ENCODE measurements at places on chromosomes 1 and 21. TPM values are rescaled to one million over a fixed set of nuclear protein-coding genes. Genes with fewer than 3 reads are reported as not detected.

- DNase-seq = no peak
Observed at GRCh38 chr1:31763671-31764311, 349 bp downstream of the ADGRB2 start.

DNA sequence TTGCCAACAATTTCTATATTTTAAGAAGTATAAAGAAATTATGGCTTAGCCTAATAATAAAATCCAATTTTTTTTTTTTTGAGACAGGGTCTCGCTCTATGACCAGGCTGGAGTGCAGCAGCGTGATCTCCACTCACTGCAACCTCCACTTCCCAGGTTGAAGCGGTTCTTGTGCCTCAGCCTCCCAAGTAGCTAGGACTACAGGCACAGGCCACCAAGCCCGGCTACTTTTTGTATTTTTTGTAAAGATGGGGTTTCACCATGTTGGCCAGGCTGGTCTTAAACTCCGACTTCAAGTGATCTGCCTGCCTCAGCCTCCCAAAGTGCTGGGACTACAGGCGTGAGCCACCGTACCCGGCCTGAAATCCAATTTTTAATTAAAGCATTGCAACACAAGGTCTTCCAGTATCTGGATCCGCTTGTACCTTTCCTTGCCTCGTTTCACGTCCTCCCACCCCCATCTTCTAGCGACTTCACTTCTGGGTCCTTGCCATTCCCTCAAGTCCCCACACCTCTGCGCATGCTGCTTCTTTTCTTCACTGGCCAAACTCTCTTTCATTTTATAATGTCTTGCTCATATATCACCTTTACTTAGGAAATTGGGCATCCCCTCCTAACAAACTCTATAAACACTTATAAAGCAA, 2.3 kb downstream of the FUBP1 start:
- DNase-seq = no peak

- DNase-seq = no peak
Observed at GRCh38 chr1:240985081-240985480, 371.9 kb downstream of the RGS7 start.

GRCh38 chr1:153359241-153359640, 1.6 kb downstream of the S100A9 start:
- DNase-seq = no peak

DNA sequence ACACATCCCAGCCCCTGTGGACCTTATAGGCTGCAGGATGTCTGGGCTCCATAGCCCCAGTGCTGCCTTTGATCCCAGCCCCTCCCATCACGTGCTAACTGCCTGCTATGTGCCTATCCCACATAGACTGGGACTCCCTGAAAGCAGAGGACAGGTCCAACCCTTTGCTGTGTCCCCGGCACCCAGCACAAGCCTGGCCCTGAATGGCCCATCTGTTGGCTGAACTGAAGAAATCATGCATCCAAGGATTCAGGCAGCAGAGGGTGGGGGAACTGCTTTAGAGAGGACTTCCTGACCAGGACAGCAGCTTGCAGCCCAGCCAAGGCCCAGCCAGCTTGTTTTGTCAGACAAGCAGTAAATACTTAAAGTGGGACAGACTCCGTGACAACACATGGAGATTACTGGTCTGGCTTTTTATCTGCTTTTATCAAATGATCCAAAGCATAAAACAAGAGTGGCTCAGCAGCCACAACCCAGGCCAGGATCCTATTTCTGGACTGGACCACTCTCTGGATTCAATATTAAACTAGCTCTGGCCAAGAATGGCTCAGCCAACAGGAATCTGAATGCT, 69.3 kb downstream of the GLIS1 start:
- DNase-seq = no peak

DNA sequence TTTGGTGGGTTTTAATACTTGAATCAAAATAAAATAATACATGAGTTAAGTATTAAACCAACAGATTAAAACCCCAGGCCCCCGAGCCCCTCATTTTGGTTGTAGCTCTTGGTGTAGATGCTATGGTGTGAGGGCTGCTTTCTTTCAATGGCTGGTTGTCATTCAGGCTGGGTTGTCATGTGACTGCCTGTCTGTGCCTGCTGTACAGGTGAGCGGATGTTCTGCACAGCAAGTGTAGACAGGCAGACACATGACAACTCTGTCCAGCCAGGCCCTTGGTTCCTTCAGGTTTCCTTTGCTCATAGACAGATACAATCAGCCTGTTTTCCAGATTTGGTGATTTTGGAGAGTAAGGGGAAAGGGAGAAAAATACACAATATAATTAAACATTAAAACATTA, 281.9 kb upstream of the C1orf105 start:
- no peak for DNase-seq

DNA sequence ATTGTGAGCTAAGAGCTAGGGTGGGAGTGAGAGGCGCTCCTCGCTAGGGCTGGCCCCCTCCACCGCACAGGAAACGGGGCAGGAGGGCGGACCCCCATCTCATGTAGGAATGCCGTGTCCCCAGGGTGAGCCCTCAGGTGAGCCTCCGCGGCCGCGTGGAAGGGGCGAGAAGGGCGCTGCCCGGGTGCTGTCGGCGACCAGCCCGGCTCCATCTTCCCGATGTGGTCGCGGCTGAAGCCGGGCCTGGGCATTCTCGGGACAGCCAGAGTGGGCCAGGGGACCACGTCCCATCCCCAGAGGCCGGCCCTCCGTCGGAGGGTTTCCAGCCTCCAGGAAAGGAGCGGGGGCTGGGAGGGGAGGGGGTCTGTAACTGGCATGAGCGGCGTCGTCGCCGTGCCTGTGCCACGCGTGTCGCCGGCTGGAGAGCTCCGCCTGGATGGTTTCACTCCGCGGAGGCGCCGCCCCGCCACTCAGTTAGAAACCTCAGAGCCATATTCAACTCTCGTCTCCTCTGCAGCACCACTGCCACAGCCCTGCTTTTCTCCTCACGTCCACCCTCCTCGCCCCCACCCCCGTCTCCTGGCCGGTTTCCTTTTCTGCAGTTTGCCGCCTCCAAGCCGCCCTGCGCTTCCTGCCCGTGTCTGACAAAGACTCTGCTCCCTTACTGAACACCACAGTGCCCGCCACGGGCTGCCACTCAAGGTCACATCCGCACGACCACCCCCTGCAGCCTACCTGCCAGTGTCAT, at the start of gene TMEM269:
TMEM269 (plus strand) TSS at position 46 of the 748 bp plus-strand sequence. CDS start 4,903 bp downstream, outside the sequence.
- peak; percentile 32 for DNase-seq

- DNase-seq = no peak
Observed at GRCh38 chr1:35832276-35832905, 24.6 kb downstream of the AGO4 start.

DNA sequence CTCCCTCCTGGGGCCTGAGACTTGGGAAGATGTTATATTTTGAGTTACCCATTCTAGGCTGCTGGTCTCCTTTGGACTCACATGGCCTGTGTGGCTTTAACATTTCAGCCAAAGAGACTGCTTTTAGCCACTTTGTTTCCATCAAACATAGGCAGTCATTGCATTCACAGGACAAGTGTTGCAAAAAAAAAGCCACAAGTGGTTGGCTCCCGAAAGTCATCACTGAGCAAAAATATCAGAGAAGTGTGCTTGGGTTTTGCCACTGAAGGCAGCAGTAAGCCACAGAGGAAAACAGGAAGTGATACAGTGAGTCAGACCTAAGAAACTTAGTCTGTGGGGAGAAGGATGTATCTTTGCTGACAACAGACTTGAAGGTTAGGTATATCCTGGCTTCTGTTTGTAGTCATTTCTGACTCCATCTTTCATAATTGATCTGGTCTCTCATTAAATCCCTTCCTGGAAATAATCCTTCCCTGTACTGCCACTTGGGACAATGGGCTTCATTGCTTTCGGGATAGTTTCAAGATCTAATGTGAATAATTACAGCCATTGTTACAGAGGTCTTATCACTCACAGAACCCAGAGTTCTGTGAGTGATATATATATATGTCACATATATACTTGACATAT, 80.9 kb downstream of the COLGALT2 start:
- DNase-seq = no peak

GRCh38 chr21:43624339-43624738, 34.9 kb downstream of the HSF2BP start:
- no peak for DNase-seq

- no peak for DNase-seq
Observed at GRCh38 chr1:174746024-174746808, 253.5 kb upstream of the CACYBP start.

GRCh38 chr1:156750711-156751450, 594 bp downstream of the HDGF start:
- DNase-seq = peak; percentile 77

DNA sequence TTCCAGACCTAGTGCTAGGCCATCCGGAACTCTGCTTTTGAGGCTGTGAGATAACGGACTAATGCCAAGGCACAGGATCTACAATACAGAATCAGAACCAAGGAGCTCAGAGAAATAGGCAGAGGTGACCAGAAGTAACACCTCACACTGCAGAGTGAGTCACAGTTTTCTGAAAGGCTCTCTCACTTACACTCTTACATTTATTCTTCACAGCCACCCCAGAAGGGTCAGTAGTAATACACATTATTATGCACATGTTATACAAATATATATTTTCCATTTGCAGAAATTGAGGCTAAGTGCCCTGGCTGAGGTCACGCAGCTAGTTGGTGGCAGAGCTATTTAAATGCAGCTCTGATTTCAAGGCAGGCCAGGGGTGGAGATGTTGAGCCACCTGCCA, 542.5 kb downstream of the OMA1 start:
- DNase-seq = no peak

DNA sequence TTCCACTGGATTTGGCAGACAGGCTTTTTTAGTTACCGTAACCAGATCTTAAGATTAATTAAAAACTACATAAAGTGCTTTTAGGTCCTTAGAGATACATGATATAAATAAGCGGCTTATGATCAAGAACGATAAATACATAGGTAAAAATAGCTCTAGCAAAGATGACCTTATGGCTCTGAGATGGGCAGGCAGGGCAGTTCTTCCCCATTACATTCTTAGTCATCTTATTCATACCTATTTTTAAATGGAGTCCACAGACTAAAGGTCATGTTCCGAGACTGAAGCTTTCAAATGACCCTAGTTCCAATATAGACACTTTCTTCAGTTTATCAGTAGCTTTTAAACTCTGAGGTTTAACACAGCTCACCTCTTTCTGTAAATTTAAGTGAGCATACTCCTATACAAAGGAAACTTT, 4.3 kb downstream of the MCL1 start:
- no peak for DNase-seq

- no peak for DNase-seq
Observed at GRCh38 chr1:117812869-117813511, 116.4 kb downstream of the GDAP2 start.

DNA sequence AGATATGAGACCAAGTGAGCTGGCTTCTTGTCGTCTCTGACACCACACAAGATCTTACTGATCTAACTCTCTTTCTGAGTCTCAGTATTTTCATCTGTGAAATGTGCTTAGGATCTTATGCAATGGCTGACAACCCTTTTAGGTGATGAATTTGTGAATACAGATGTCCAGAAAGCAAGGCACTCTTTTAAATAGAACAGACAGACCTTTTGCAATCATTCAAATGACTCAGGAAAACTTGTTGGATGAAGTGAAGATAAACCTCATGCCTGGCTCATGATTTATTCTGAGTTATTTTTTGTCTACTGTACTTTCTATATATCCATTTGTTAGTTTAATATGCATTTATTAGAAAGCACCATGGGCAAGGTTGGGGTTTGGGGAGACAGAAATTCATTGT, 411.3 kb downstream of the PTPRU start:
- no peak for DNase-seq

- peak; percentile 55 for DNase-seq
Observed at GRCh38 chr1:161725908-161726472, 4.6 kb downstream of the FCRLB start.

- DNase-seq = no peak
Observed at GRCh38 chr1:60136395-60136794, 62.8 kb upstream of the C1orf87 start.

DNA sequence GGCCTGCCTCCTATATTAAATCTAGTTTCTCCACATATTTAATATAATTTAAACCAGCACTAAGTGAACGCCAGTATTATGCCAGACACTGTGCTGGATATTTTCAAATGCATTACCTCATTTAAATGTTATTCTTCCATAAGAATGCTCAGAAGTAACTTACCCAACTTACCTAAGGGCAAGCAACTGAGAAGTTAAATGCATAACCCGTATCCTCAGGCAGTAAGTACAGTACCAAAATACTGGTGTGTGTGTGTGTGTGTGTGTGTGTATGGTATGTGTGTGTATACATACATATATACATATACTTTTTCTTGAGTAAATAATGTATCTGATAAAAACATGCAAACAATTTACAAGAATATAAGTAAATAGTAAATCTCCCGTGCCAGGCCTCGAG, 9.0 kb upstream of the TRIM45 start:
- no peak for DNase-seq

GRCh38 chr1:17998889-17999288, 108.7 kb upstream of the IGSF21 start:
- DNase-seq = no peak

- no peak for DNase-seq
Observed at GRCh38 chr1:201006450-201006849, 17.1 kb downstream of the KIF21B start.

- DNase-seq = no peak
Observed at GRCh38 chr1:24389231-24389678, 24.3 kb downstream of the STPG1 start.

- DNase-seq = no peak
Observed at GRCh38 chr21:17257784-17258183, 255.1 kb upstream of the CXADR start.

- DNase-seq = no peak
Observed at GRCh38 chr1:68346188-68346808, 103.5 kb downstream of the RPE65 start.

GRCh38 chr1:191561276-191561675, 597.0 kb upstream of the RGS18 start:
- DNase-seq = no peak

GRCh38 chr1:230965535-230965934, 13.1 kb downstream of the TTC13 start:
- no peak for DNase-seq

- no peak for DNase-seq
Observed at GRCh38 chr1:147417024-147417423, 124.3 kb upstream of the BCL9 start.

GRCh38 chr1:2840036-2840809, 38.7 kb upstream of the TTC34 start:
- no peak for DNase-seq

- DNase-seq = no peak
Observed at GRCh38 chr1:153934746-153935145, 11.8 kb downstream of the DENND4B start.

Gene PER3
- 11.6 TPM for total RNA-seq

Gene TNNT2
- total RNA-seq = not detected

Gene TMCC2
- 33.2 TPM for total RNA-seq

Gene OR2M3
- not detected for total RNA-seq

Gene MANEAL
- total RNA-seq = 8.3 TPM

Gene CFAP45
- not detected for total RNA-seq

Gene CCT8
- total RNA-seq = 151 TPM

Gene GPR37L1
- total RNA-seq = 0.44 TPM

Gene DNMT3L
- total RNA-seq = not detected

Gene BSND
- total RNA-seq = not detected

Gene OR10X1
- not detected for total RNA-seq
